ENCODE measurements at places on chromosomes 6 and 20.

DNA sequence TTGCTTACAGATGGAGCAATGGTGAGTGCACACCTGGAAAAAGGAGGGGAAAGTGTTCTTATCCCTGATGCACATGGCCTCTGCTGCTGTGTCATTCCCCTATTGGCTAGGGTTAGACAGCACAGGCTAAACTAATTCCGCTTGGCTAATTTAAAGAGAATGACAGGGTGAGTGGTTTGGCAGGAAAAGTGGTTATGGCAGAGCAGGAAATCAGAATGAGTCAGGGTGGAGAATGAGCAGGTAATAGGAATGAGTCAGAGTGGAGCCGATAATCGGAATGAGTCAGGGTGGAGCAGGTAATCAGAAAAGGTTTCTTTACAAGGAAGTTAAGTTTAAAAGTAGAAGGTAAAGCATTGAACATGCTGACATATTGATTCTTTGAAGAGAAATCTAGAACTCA lies 355.5 kb upstream of the HTR1E start:
- DNase-seq, result no peak

GRCh38 chr6:132465530-132466485 lies 47.1 kb downstream of the STX7 start:
- DNase-seq, result no peak

DNA sequence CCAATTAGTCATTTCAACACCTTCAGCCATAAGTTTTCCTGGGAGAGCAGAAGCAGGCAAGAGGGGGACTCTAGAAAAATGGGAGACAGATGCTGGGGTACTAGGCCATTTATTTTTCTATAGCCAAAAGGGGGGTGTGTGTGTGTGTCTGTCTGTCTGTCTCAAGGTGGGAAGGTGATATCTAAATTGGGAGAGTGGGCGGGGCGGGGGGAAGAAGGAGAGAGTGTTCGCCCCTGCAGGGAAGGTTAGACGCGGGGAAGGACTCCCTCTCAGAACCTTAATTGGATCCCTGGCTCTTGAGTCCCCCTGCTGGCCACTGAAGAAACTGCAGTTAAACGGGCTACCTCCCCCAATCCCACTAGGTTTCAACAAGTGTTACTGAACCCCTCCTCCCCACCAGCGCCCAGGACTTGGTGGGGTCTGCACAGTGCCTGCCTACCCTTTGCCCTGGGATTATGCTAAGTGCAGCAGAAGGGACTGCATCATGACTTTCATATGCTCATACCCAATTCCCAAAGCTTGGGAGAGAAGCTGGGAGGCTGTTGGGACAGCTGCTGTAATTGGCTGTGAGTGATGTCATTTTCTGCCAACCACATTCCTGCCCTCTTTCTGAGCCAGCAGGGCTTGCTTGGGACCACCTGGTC lies 45.8 kb downstream of the FOXP4 start:
- peak; percentile 71 for DNase-seq

- no peak for DNase-seq
These were observed 178.3 kb upstream of the LAMA2 start for GRCh38 chr6:128704601-128705000.

DNA sequence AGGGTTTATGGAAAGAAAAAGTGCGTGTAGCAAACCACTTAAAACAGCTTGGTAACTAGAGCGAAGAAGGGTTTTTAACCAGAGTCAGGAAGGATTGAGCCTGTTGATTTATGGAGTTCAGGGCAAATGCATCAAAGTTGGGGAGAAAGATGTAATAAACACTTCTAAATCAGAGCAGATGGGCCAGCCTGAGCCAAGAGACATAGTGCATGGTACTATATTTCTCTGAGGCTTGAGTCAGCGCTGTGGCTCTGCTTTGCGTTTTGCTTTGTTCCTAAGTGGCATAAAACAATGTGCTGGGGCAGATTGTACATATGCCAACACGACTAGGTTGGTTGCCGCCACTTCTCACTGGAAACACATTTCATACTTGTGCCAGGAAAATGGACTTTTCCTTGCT lies 111.3 kb downstream of the BCKDHB start:
- no peak for DNase-seq

- no peak for DNase-seq
These were observed 32.9 kb downstream of the MMUT start for GRCh38 chr6:49430187-49430586.

DNA sequence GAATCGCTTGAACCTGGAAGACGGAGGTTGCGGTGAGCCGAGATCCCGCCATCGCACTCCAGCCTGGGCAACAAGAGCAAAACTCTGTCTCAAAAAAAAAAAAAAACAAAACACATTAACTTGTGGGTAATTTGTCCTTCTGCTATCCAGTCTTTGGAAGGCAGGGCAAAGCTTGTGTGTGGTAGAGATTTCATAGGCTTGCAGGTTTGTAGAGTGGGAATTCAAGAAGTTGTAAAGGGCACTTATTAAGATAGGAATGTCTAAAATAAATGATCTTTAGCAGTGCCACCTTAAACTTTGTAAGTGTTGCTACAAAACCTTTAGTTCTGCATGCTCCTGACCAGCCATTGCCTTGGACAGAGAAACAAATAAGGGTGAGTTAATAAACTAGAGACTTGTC lies 8.4 kb downstream of the VAPB start:
- DNase-seq, result no peak

DNA sequence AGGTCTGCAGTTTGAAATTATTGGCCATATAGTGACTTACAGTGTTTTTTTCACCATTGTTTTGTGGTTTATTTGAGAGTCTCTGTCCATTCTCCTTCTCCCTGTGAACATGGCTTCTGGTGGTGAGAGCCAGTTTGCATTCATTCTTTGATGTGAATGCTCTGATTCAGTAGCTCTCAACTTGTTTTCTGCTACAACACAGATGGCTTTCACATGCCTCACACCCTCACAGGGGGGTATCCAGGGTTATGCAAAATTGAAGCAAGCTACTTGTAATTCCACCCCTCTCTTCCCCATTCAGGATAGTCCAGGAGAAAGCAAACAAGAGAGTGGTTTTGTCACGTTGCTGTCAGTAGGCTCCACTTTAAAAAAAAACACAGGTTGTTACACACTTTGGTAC lies 55.6 kb downstream of the SLX4IP start:
- no peak for DNase-seq

DNA sequence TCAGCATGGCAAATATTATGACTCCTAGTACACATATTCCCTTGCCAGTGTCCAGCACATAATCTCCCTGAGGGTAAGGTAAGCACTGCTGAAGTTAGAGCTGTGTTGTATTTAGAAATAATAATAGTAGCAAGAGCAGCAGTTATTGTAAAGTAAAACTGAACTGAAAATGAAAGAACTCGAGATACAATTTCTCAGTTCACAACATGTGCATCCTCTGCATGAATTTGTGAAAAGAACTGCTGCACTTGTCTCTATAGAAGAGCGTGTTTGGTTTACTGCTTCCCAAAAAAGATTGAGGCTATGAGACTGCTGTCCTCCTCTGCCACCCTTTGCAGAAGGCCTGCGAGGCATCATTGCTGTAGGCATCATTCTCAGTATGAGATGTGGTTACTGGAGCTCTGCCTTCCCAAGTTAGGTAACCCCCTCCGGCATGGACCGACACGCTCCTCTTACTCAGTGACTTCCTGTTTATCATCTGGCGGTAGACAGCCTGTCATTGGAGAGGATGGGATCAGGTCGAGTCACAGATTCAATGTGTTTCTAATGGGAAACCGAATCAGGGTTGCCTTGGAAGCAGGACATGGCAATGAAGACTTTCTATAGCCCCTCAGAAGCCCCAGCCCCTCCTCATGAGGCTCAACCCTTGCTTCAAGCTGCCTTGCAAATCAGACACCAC lies 48.1 kb downstream of the SLC24A3 start:
- no peak for DNase-seq

DNA sequence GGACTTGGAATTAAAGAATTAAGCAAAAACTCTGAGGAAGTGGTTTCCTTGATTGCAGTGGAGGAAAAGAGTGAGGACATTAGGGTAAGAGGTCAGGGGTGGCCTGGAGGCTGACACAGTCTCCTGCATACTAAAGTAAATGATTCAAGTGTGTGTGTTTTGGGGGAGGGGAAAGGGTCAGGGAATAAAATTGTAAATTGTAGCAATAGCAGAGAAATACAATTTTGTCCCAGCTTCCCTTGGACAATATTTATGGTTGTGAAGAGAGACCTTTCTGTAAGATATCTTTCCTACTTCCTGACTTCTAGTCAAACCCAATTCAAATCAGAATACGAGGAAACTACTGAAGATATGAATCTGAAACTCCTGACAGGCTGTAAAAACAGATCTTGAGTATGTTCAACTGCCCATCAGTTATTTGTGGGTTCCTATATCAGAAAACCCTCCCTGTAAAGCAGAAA lies 143.4 kb upstream of the HMGN3 start:
- DNase-seq, result no peak

DNA sequence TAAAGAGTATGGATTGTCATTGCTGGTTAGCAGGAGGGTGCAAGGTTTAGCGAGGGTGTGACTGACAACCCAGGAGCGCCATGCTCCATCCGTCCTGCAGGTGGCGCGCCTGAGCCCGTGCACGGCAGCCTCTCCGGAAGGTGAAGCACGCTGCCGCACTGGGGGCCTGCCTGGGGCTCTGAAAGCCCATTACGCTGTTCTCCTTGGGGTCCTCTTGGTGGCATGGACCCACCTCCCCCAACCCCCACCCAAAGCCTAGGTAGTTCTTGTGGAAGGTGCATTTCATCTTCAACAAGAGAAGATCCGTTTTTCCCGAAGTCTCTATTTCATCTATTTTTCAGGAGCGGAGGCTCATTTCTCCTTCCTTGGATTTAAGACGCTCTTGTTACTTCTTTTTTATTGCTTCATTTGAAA lies 197.4 kb upstream of the KCNG1 start:
- DNase-seq, result peak; percentile 14

GRCh38 chr20:44785768-44786167 lies 24.6 kb downstream of the RIMS4 start:
- no peak for DNase-seq

- no peak for DNase-seq
These were observed 7.5 kb downstream of the DIDO1 start for GRCh38 chr20:62918831-62919230.

DNA sequence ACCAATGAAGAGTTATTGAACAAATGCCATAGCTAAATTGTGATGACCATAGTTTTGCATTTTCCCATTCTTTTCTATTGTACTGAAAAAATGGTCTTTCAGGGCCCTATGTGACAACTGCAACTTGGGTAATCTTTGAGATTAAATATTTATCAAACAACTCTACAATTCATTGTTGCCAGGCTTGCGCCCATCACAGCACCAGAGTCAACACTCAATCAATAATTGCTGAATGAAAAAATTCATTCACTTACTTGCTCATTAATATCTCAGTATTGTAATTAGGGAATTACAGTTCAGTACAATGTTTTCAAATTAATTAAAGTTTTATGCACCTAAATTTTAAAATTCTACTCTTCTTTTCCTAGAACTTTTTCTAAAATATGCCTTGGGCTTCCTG lies 7.7 kb upstream of the RALGAPA2 start:
- no peak for DNase-seq

GRCh38 chr20:22338140-22338708 lies 246.1 kb downstream of the FOXA2 start:
- DNase-seq, result no peak

DNA sequence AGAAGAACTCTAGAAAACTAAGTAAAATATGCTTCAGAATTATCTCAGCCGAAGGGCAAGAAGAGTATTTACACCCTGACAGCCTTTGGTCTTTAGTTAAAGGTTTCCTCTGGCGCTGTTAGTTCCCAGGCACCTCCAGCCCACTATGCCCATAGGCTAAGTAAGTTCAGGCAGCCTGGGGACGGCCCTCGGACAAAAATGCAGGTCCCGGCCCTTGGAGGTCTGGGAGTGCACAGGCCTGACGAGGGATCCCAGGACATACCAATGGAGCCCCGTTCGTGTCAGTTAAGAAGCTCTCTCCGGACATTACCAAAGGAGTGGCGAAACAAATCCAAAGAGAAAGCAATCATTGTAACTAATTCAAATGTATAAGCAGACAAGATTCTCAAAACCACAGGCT lies 311.8 kb downstream of the CD83 start:
- DNase-seq, result no peak

- DNase-seq, result no peak
These were observed 28.3 kb upstream of the PDYN start for GRCh38 chr20:2022163-2022562.

GRCh38 chr20:13461849-13462458 lies 176.8 kb downstream of the TASP1 start:
- DNase-seq, result no peak

GRCh38 chr20:5211803-5212714 lies 85.3 kb downstream of the CDS2 start:
- DNase-seq, result no peak

GRCh38 chr6:170074435-170074834 lies 216.4 kb downstream of the DLL1 start:
- no peak for DNase-seq

- DNase-seq, result no peak
These were observed 523.8 kb upstream of the FLRT3 start for GRCh38 chr20:14861028-14861699.

GRCh38 chr6:128491100-128491581 lies 29.3 kb downstream of the PTPRK start:
- no peak for DNase-seq

- no peak for DNase-seq
These were observed 9.9 kb downstream of the ATXN1 start for GRCh38 chr6:16751251-16751946.

GRCh38 chr6:108565091-108565766 lies 4.5 kb downstream of the FOXO3 start:
- no peak for DNase-seq

- DNase-seq, result no peak
These were observed 157.9 kb downstream of the KIF16B start for GRCh38 chr20:16415071-16416053.

DNA sequence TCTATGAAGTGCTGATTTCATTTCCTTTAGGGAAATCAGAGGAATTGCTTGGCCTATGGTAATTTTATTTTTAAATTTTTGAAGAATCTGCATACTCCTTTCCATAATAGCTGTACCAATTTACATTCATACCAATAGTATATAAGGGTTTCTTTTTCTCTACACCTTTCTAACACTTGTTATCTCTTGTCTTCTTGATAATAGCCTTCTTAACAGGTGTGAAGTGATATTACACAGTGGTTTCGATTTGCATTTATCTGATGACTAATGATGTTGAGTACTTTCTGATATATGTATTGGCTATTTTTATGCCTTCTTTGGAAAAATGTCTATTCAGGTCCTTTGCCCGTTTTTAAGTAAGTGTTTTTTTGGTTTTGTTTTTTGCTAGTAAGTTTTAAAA lies 40.8 kb downstream of the SMAP1 start:
- DNase-seq, result no peak

- DNase-seq, result no peak
These were observed 30.1 kb upstream of the APMAP start for GRCh38 chr20:25022680-25023079.

DNA sequence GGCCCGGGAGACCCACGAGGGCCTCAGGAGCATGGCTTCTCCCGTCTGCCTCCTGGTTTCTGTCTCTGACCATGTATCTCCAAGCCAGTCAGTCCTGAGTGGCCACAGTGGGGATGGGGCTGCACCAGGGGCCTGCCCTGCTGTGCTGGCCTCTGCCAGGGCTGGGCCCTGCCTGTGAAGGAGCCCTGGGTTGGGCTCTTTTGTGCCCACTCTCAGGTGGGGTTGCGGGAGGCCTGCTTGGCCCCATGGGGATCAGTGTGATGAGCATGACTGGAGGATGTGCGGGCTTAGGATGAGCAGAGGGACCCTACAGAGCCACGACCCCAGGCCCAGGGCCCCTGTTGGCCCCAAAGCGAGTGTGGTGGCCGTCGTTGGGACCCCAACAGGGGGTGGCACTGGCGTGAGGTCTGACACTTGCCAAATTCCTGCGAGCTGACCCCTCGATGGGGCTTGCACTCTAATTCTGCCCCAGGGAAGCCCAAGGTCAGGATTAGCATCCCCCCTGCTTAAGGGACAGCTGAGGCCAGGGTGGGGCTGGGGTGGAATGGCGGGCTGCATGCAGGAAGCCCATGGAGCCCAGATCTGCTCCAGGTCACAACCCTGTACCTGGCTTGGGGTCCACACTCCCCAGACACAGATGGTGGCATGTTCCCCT lies 90.0 kb upstream of the BHLHE23 start:
- DNase-seq, result no peak

All from activated CD4-positive, alpha-beta T cell treated with anti-CD3 and anti-CD28 coated beads for 1 hour (primary cell).